Glutamatergic neuron (in vitro differentiated cells): ENCODE measurements at places on chromosomes 7 and 10. TPM values are rescaled to one million over a fixed set of nuclear protein-coding genes. Genes with fewer than 3 reads are reported as not detected.
A peak's percentile ranks its signal among the peaks of the same experiment; 100 is the strongest.

Gene SMURF1
- 23.1 TPM for total RNA-seq

GRCh38 chr10:122630526-122630925 lies 69.1 kb downstream of the C10orf120 start:
- DNase-seq: no peak

DNA sequence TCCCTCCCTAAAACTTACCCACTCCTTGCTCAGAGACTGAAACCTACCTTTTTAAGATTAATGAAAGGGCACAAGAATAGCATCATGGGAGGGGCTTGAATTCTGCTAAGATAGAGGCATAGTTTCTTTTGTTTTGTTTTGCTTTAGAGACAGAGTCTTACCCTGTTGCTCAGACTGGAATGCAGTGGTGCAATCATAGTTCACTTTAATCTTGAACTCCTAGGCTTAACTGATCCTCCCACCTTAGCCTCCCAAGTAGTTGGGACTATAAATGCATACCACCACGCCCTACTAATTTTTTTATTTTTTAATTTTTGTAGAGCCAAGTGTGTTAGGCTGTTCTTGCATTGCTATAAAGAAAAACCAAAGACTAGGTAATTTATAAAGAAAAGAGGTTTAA lies 17.7 kb upstream of the DNMBP start:
- no peak for DNase-seq

DNA sequence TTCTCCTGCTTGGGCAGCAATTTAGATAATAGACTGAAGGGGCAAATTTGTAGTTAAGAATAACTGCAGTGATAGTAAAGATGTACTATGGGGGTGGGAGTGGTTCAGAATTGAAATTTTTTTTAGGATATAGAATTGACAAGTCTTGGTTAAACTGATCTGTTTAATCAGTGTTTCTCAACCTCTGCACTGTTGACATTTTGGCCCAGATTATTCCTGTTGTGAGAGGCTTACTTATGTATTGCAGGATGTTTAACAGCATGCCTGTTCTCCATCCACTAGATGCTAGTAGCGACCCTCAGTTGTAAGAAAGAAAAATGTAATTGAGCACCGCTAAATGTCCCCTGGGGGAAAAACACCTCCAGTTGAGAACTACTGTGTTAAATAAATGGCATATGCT lies 176.5 kb downstream of the CCDC7 start:
- DNase-seq: no peak

Gene TLL2
- 0.17 TPM for total RNA-seq

DNA sequence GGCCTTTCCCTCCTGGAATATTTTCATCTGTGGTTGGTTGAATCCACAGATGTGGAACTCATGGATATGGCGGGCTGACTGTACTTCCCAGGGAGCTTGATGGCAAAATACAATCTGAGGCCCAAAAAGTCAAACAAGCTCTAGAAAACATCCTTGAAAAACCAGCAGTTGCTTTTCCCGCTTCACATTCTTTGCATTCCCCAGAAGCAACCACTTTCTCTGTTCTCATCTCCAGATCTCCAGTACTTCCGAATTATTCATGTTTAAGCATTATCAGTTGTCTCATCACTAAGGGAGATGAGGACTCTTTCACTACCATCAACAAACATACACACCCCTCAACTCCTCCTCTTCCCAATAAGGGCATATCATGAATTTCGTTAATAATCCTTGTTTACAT lies 55.3 kb downstream of the KIF5B start:
- DNase-seq: no peak

GRCh38 chr7:138173548-138173947 lies 97.3 kb downstream of the AKR1D1 start:
- DNase-seq: no peak

Gene FAM200A
- 8.1 TPM for total RNA-seq

DNA sequence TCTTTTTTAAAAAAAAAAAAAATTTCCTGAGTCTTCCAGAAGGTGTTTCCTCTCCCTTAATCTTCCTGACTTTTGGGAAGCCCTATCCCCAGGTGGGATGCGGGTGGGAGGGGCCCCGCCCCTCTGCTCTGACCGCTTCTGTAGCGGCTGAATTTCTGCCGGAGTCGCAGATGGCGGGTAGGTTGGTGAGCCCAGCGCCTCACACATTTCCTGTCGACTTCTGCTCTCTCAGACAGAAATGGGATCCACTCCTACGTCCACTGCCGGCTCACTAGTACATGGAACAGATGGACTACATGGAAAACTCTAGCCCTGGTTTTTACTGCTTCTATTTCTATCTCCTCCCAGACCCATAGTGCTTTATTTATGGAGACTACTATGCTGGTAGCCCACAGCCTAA lies 90.9 kb downstream of the NEUROD6 start:
- peak; percentile 19 for DNase-seq

Gene FOXP2
- total RNA-seq: 72.1 TPM

Gene OR2A42
- total RNA-seq: not detected

GRCh38 chr10:106894692-106895091 lies 269.8 kb downstream of the SORCS1 start:
- no peak for DNase-seq

Gene RBAK
- total RNA-seq: 18.0 TPM

- DNase-seq: no peak
These were observed 7.6 kb downstream of the LZTS2 start for GRCh38 chr10:101007099-101007711.

- DNase-seq: no peak
These were observed 108.7 kb downstream of the GFRA1 start for GRCh38 chr10:116164291-116164690.

DNA sequence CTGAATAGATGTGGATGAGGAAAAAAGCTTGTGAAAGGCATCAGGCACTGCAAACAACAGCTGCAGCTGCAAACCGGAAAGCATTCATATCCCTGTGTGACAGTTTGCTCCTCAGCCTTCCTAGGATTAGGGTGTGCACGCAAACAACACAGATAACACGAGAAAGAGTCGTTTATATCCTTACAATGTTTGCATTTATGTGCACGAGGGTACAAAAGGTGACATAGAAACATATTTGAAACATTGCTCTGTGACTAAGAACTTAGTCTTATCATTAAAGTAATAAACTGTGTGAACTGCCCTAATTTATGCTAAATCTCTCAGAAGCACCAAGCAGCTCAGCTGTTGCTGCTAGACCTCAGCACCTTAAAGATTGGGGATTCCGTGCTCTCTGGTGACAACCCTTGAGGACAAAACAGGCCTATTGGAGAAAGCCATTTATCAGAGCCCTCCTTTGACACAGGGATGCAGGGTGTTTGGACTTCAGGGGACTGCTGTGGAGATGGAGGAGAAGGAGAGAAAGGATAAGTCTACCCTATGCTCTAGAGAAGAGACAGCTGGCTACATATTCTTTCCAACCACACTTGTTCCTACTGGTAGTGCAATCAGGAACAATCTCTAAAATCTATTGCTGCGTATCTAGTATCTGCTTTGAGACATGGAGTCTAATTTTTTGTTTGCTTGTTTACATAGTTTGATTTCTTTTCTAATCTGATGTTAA lies 176.2 kb downstream of the GNAT3 start:
- no peak for DNase-seq

DNA sequence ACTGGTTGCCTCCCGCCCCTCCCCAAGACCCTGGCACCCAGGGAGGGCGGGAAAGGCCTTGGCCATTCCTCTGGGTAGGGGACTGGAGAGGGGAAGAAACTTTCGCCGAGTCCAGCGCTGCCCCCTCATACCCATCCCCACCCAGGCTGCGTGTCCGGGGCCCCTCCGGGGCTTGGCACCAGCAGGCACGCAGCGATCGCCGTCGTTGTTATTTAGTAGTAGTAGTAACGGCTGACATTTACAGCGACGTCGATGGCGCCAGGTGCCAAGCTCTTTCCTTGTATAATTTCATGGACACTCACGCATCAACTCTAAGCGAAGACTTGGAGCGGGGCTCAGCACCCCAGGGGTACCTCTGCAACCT lies 3.3 kb upstream of the PDGFA start:
- DNase-seq: no peak

- DNase-seq: no peak
These were observed 236.9 kb downstream of the SLC25A13 start for GRCh38 chr7:96084881-96085553.

Gene NCF1
- total RNA-seq: 0.54 TPM

- no peak for DNase-seq
These were observed 253.9 kb upstream of the FZD8 start for GRCh38 chr10:35896001-35896400.

- DNase-seq: no peak
These were observed 106.3 kb downstream of the GRM3 start for GRCh38 chr7:86749741-86750665.

- DNase-seq: no peak
These were observed 226.0 kb upstream of the NFE2L3 start for GRCh38 chr7:25926009-25926408.

Gene UNC5B
- 22.6 TPM for total RNA-seq

DNA sequence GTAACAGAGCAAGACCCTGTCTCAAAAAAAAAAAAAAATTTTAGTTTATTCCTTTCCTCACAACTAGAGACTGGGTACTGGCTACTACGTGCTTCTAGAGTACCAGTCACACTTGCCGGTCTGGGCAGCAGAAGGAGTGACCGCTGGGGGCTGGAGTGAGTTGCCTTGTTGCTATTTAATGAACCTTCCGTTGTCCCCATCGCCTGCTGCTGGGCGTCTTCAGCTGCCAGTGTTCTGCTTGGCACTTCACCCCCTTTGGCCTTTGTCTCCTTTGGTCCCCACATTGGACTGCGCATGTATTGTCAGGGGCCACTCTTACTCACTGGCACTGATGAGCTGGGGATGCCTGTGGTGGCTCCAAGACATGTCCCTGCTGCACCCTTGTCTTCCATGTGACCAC lies 110.6 kb downstream of the CLEC2L start:
- DNase-seq: no peak

Gene ERVW-1
- not detected for total RNA-seq

Gene MNX1
- 0.59 TPM for total RNA-seq

DNA sequence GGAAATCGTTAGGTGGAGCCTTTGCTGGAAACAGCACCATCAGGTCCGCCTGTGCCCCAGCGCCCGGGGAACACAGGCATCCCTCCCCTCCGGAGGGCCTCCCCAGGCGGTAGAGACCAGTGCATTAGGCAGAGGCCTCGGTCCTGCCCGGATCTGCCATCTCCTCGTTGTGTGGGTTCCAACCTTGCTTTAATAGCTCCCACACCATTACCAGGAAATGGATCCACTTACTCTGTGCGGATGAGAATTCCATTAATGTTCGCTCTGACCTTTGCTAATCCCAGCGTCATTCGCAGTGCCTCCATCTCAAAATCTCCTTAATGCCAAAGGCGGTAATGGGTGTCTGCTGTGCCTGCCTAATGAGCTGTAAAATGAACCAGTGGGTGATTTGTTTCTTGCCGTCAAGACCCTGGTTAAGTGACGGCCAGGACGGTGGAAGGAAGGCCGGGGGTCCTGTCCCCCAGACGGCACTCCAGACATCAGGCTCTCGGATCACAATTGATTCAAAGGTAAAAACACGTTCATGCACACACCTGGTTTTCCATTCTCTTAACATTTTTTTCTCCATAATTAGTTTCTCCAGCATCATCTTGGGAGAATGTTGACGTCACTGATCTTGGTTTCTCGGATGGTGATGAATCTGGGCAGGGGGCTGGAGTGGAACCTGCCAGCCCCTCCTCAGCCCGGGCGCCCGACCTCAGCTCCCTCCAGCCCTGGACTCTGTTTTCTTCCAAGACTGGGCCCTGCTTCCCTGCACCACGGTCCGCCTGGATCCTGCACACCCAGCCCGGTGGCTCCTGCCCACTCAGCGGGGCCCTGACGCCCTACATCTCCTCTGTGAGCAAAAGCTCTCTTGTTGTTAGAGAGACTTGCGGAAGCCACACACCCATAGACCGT lies 22.8 kb upstream of the FAM20C start:
- DNase-seq: no peak

DNA sequence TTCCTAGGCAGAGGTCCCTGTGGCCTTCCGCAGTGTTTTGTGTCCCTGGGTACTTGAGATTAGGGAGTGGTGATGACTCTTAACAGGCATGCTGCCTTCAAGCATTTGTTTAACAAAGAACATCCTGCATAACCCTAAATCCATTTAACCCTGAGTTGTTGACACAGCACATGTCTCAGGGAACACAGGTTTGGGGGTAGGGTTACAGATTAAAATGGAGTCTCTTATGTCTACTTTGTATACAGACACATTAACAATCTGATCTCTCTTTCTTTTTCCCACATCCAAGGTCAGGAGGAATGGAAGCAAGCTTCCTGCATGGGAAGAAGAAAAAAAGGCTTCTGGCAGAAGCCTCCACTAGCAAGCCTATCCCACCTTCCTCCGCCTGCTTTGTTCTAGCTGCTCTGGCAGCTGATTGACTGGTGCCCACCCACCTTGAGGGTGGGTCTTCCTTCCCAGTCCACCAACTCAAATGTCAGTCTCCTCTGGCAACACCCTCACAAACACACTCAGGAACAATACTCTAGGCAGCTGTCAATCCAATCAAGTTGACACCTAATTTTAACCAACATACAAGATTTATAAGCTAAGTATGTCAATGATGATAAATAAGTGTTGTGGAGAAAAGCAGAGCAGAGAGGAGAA lies 176.5 kb upstream of the CCZ1B start:
- DNase-seq: no peak

GRCh38 chr7:38027884-38028455 lies 107.5 kb downstream of the EPDR1 start:
- no peak for DNase-seq
